WERI-Rb-1 (cell line): ENCODE measurements at places on chromosomes 4 and X.
A peak's percentile ranks its signal among the peaks of the same experiment; 100 is the strongest.

- no peak for DNase-seq
Observed at GRCh38 chr4:89994176-89994873, 99.7 kb downstream of the MMRN1 start.

DNA sequence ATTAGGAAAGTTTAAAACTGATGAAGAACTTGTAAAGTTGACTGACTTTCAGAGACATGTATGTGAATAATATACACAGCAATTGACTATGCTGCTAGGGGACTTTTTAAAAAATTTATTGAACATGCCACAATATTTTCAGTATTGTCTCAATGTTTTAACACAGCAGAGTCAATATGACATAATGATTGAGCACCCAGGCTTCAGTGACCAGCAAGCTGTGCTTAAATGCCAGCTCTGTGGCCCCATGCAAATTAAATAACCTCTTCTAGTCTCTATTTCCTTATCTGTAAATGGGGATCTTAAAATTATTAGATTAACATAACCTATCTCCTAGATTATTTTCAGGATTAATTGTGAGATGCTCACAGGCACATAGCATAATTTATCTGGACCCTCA lies 56.8 kb upstream of the TXK start:
- DNase-seq: no peak

DNA sequence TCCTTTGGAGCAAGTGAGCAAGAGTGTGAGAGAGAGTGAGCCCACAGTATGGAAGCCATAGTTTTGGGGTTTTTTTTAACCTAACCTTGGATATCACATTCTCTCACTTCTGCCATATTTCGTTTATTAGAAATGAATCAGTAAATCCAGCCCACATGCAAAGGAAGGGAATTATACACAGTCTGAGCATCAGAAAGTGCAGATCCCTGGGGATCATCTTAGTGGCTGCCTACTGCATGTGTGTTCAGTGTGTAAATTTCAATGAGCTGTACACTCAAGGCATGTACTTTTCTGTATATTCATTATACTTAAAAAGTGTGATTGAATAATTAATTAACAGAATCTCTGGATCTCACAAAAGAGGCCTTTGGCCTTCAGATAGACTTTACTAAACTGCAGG lies 133.8 kb upstream of the PRPS2 start:
- no peak for DNase-seq

- no peak for DNase-seq
Observed at GRCh38 chr4:6614701-6615230, 25.7 kb upstream of the MRFAP1 start.

- no peak for DNase-seq
Observed at GRCh38 chr4:1950369-1950768, 58.4 kb downstream of the NELFA start.

- peak; percentile 15 for DNase-seq
Observed at GRCh38 chrX:25191403-25191802, 175.6 kb upstream of the ARX start.
